ENCODE measurements at places on chromosomes 3 and 15.
A peak's percentile ranks its signal among the peaks of the same experiment; 100 is the strongest.

DNA sequence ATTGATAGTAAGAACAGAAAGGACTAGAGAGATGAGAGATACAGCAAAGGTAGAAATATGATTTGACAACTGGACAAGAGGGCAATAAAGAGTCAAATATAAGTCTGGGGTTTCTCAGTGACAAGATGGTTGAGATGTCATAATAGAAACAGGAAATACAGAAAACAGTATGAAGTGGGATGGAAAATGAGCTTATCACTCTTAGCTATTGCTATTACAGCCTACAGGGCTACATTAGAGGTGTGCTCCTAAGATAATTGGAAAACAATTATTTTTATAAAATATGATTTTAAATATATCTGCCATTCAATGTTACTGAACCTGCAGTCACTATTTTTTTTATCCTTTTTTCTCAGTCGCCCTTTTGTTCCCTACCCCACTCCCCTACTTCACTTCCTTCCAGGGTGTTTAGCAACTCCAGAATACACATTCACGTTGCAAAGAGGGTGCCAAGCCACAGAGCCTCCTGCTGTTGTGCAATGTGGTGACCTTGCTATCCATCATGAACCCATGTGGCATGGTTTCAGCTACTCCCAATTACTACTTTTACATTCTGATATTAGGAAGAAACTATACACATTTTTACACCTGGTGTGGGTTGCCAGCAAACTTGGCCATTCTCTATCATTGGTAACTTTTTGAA lies 6.0 kb downstream of the NRG4 start:
- no peak for DNase-seq

- DNase-seq, result no peak
Measured at GRCh38 chr3:190210608-190211007, 89.9 kb upstream of the P3H2 start.

GRCh38 chr3:170740726-170741591 lies 129.0 kb downstream of the RPL22L1 start:
- peak; percentile 65 for DNase-seq

DNA sequence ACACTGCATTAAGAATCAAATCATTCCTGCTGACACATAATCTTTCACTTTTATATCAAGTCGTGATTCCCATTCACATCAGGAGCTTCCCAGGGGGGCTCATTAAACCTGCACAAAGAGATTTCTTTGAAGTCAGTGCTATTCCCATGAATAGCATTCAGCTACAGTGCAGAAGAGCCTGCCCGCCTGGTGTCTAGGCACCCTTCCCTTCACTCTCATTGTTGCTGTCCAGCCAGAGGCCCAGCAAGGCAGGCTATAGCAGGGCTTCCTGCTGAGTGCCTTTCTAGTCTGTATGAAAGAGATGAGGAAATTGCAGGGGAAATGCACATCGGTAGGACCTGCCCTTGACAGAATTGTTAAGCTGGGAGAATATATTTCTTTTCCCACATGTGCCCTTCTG lies 4.5 kb upstream of the GJD2 start:
- no peak for DNase-seq

DNA sequence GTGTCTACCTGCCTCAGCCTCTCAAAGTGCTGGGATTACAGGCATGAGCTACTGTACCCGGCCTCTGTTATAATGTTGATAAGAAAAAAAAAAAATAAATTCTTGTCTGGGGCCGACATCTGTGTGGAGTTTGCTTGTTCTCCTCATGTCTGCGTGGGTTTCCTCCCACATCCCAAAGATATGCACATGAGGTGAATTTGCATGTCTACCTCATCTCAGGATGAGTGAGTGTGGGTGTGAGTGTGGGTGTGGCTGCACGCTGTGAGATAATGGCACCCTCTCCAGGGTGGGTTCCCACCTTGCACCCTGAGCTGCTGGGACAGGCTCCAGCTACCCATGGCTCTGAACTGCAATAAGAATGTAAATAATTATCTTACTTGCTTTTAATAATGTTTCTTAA lies 25.9 kb upstream of the UACA start:
- DNase-seq, result no peak
